ENCODE measurements at places on chromosomes 5 and 9. TPM values are rescaled to one million over a fixed set of nuclear protein-coding genes. Genes with fewer than 3 reads are reported as not detected.

GRXCR2 gene
- not detected for total RNA-seq

GABRP gene
- not detected for total RNA-seq

KLF9 gene
- 5.9 TPM for total RNA-seq

GADD45G gene
- not detected for total RNA-seq

FBXO10 gene
- total RNA-seq = 4.6 TPM

PLCXD3 gene
- not detected for total RNA-seq

TTC33 gene
- 13.7 TPM for total RNA-seq

GRAMD2B gene
- total RNA-seq = 11.1 TPM

TRAF1 gene
- 0.84 TPM for total RNA-seq

PLK2 gene
- total RNA-seq = 38.3 TPM

PRUNE2 gene
- total RNA-seq = 0.29 TPM

CCNO gene
- 10.6 TPM for total RNA-seq

PCDHA1 gene
- 0.07 TPM for total RNA-seq

ASPN gene
- total RNA-seq = 0.12 TPM

EEIG1 gene
- total RNA-seq = 17.5 TPM

PCDHGC4 gene
- 1.7 TPM for total RNA-seq

All from MCF 10A (cell line).